ENCODE measurements at places on chromosomes 13 and 19.

DNA sequence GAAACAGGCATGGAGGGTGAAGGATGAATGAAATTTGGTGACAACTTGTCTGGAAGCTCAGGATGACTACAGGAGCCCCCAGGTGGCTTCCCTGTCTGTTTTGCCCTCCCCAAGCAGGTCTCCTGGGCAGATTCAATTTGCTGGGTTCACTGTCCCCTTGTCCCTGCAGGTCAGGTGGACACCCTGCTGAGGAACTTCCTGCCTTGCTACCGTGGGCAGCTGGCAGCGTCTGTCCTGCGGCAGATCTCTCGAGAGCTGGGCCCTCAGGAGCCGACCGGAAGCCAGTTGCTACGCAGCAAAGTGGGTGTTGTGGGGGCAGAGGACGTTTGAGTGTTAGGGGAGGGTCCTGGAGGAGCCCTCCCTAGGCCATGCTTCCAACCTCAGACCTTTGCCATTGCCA lies 19.1 kb downstream of the PGLS start:
- DNase-seq, result no peak

GRCh38 chr13:88051746-88052482 lies 380.7 kb downstream of the SLITRK5 start:
- DNase-seq, result no peak

- no peak for DNase-seq
Measured at GRCh38 chr13:51577690-51578089, 6.6 kb upstream of the WDFY2 start.

- no peak for DNase-seq
Measured at GRCh38 chr13:89763005-89763404, 1584.5 kb upstream of the MIR17HG start.

- DNase-seq, result no peak
Measured at GRCh38 chr13:94228763-94229162, 250.7 kb downstream of the DCT start.

DNA sequence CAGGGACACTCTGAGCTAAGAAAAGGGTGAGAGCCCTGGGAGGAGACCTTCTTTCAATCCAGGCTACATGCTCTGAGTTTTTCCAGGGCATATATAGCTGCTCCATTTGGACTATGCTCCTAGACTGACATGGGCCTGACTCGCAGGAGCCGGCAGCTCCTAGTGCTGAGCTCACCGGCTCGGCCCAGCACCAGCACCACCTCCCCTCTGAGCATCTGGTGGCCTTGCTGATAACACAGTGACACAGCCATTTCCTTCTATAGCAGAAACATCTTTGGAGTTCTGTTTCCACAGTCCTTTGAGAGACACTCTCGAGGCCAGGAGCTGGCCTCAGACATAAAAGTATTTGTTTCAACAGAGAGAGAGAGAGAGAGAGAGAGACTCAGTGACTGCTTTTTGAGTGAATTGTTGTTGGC lies 184.9 kb downstream of the TM9SF2 start:
- no peak for DNase-seq

GRCh38 chr13:67505376-67505775 lies 275.2 kb upstream of the PCDH9 start:
- DNase-seq, result no peak

DNA sequence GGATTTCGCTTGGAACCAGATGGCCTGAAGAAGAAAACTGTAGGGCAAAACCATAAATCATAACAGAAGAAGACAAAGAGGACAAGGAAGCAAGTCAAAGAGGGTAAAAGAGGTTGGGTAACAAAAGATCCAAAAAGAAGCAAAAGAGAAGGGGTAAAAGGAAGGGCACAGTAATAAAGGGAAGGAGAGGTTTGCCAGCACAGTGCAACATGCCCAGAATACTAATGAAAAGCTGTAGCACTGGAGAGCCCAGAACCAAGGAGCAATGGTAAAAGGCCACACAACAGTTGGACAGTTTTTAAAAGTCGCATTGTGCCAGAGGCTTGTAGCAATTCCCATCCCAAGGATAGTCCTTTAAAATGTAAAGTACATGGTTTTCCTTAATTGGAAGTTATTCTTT lies 506.6 kb downstream of the PCDH9 start:
- DNase-seq, result no peak

- no peak for DNase-seq
Measured at GRCh38 chr19:13860679-13861391, 16.1 kb upstream of the NANOS3 start.

DNA sequence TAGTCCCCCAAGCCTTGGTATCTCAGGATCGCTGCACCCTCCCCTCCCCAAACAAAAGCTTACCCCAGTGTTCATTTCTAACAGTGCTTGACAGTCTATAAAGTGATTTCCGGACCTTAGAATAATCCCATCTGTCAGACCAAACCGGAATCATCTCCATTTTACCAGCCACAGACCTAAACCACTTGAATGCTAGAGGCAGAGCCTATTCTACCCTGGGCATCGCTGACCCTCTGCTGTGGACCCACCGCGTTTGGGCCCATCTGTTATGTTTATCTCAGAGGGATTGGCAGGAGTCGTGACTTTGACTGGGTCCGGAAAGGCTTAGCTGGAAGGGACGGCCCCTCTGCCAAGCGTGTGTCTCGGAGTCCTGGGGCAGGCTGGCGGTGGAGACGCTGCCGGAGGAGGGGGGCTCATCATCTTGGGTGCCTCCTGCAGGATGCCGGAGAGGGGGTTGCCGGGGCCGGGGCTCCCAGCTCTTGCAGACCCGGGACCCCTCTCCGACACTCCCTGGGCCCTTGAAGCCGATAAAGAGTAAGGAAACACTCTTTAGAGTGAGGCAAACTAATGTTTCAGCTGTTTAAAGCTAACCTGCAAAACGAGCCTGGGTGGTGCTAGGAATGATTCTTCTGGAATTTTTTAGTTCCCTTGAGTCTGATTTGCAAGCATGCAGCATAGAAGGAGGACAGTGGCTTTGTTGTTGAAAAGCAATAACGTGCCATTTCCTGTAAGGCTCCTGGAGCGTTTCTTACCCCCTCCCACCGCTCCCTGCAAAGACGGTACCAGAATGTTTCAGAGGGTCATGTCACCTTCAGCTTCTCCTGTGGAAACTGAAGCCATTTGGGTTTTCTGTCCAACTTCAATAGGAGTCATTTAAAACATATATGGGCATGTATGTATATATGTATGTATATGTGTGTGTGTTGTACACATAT lies 1.3 kb downstream of the SLC25A42 start:
- no peak for DNase-seq
